Kidney (tissue), 22 donors: ENCODE measurements at places on chromosomes 7 and 10. TPM values are rescaled to one million over a fixed set of nuclear protein-coding genes. Genes with fewer than 3 reads are reported as not detected.

- no peaks in the 10 kb centered on the region for H3K4me1 ChIP-seq
- no peak overlapping the region for H3K27ac ChIP-seq
- H3K36me3 ChIP-seq: no peaks in the 10 kb centered on the region
These were observed 199.8 kb upstream of the CNTNAP2 start for GRCh38 chr7:145916776-145917175.

DNA sequence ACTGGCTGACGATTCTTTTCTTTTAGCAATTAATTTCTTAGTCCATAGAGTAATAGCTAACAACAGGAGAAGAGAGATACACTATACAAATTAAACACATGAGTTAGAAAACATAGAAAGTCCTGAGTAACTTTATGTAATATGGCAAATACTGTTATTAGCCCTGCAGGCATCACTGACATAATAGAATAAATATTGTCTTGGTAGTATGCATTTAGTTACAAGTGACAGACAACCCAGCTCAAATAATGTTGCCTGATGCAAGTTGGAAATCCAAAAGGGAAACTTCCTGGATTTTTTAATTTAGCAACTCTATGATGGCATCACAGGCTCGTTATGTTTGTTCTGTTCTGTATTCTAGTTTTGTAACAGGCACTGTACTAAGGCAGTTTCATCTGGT lies 95.1 kb downstream of the DKK1 start:
- no peaks in the 10 kb centered on the region for H3K36me3 ChIP-seq
- no peak overlapping the region for H3K4me3 ChIP-seq
- no peaks in the 10 kb centered on the region for H3K4me1 ChIP-seq
- no peak for DNase-seq

GRCh38 chr7:152633072-152633471 lies 42.9 kb downstream of the XRCC2 start:
- H3K4me3 ChIP-seq: no peak overlapping the region
- no peak for DNase-seq
- H3K4me1 ChIP-seq: no peaks in the 10 kb centered on the region
- H3K27me3 ChIP-seq: no peaks in the 10 kb centered on the region

DNA sequence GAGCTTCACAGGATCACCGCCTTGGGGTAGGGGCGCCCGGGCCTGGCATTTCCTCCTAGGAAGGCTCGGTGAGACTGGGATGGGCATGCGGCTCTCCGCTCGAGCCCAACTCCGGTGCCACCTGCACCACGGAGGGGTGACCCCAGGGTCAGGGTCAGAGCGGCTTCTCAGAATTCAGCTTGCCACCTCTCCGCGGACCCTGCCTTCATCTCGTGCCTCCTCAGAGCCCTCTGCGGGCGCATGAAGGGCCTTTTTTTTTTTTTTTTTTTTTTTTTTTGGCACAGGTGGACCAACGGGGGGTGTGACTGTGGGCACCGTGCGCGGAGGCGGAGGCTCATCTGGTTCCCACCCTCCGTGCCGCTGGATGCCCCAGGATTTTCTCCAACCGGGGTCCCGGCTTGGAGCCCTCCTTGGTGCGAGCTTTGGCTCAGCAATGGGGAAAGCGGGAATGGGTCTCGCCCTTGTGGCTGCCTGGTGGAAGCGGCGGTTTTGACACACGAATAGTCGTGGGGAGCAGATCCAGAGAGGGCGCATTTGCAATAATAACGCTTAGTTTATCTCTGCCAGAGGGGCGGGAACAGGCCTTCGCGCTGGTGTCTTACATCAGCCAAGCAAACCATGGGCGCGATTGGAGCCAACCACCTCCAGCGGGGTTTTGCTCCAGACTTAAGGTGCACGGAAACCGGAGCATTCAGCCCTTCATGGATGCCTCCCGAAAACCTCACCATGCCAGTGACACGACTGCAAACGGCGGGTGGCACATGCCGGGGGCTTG lies 5.0 kb upstream of the TNRC18 start:
- no peaks in the 10 kb centered on the region for H3K4me1 ChIP-seq
- no peaks in the 10 kb centered on the region for H3K27me3 ChIP-seq
- peak overlapping the region; percentile 99 for H3K27ac ChIP-seq
- peak overlapping the region; percentile 93 for H3K4me3 ChIP-seq
- H3K36me3 ChIP-seq: no peaks in the 10 kb centered on the region

CRCP gene
- total RNA-seq: 35.8 TPM

UTF1 gene
- total RNA-seq: not detected

DLX6 gene
- 0.13 TPM for total RNA-seq

SPDYE9 gene
- not detected for total RNA-seq

GRCh38 chr10:72297805-72298591 lies 24.3 kb downstream of the DDIT4 start:
- no peaks in the 10 kb centered on the region for H3K27me3 ChIP-seq
- H3K36me3 ChIP-seq: no peaks in the 10 kb centered on the region
- peak; percentile 98 for DNase-seq
- peak overlapping the region; percentile 75 for H3K27ac ChIP-seq
- peak overlapping the region; percentile 65 for H3K4me3 ChIP-seq
- H3K4me1 ChIP-seq: peaks cover 5% of the 10 kb centered on the region

LRRC18 gene
- total RNA-seq: not detected

- H3K27me3 ChIP-seq: no peaks in the 10 kb centered on the region
- peak; percentile 73 for DNase-seq
- H3K4me1 ChIP-seq: peaks cover 20% of the 10 kb centered on the region
- peak overlapping the region; percentile 82 for H3K27ac ChIP-seq
- no peaks in the 10 kb centered on the region for H3K36me3 ChIP-seq
These were observed 1.3 kb upstream of the ARID5B start for GRCh38 chr10:61899997-61900828.

DNA sequence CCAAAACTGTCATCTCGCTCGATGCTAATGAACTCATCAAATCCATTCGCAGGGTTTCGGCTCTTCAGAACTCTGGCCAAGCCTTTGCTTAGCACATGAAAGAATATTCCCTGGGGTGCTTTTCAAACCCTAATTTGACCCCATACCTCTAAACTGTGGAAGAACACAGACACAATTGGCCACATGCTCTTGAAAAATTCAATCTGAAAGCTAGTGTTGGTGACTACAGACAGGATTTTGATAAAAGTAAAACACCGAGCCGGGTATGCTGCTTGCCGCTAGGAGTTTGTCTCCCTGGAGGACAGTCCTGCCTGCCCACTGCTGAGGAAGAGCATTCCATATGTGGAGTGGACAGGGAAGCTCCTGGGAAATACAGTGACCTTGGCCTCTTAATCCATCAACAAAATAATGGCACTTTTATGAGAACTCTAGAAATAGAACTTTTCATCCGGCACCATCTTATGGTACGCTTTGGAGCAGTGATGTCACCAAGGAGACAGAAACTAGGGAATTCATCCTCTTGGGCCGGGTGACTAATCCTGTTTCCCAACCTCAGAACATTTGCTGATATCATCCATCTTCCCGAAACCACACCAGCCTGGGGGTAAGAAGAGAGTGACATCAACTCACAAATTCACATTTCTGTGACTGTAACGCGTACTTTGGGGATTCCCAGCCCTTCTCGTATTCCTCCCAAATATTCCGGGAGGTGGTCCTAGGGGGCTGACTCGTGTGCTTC lies 34.2 kb downstream of the MTURN start:
- H3K4me1 ChIP-seq: peaks cover 38% of the 10 kb centered on the region
- no peaks in the 10 kb centered on the region for H3K27me3 ChIP-seq
- no peaks in the 10 kb centered on the region for H3K36me3 ChIP-seq
- DNase-seq: no peak
- H3K27ac ChIP-seq: no peak overlapping the region
